Mesothelial cell of epicardium (in vitro differentiated cells): ENCODE measurements at places on chromosomes 16 and 17.

GRCh38 chr16:78705694-78706093, 606.2 kb downstream of the WWOX start:
- no peaks in the 10 kb centered on the region for H3K27me3 ChIP-seq
- no peak overlapping the region for H3K27ac ChIP-seq
- H3K4me1 ChIP-seq: peaks cover 5% of the 10 kb centered on the region
- H3K36me3 ChIP-seq: peaks cover 2% of the 10 kb centered on the region
- no peak for DNase-seq
- H3K4me3 ChIP-seq: no peak overlapping the region

DNA sequence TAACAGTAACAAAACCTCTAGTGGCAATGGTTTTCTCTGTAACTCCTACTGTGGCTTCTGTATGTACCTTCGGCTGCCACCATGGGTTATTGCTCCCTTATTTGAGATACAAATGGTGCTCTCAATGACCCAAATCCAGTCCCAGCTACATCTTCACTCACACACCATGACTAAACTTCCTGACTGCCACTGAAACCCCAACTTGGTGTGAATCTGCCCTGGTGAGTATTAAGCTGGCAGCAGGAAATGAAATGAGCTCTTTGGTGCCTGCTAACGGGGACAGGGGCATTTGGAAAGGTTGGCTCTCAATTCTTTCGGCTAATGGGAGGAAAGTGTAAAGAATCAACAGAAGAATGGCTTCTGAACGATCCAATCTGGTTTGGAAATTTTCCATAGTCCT, 7.5 kb upstream of the SLC35B1 start:
- peaks cover 25% of the 10 kb centered on the region for H3K36me3 ChIP-seq
- H3K27me3 ChIP-seq: no peaks in the 10 kb centered on the region
- H3K4me1 ChIP-seq: no peaks in the 10 kb centered on the region
- DNase-seq: no peak

DNA sequence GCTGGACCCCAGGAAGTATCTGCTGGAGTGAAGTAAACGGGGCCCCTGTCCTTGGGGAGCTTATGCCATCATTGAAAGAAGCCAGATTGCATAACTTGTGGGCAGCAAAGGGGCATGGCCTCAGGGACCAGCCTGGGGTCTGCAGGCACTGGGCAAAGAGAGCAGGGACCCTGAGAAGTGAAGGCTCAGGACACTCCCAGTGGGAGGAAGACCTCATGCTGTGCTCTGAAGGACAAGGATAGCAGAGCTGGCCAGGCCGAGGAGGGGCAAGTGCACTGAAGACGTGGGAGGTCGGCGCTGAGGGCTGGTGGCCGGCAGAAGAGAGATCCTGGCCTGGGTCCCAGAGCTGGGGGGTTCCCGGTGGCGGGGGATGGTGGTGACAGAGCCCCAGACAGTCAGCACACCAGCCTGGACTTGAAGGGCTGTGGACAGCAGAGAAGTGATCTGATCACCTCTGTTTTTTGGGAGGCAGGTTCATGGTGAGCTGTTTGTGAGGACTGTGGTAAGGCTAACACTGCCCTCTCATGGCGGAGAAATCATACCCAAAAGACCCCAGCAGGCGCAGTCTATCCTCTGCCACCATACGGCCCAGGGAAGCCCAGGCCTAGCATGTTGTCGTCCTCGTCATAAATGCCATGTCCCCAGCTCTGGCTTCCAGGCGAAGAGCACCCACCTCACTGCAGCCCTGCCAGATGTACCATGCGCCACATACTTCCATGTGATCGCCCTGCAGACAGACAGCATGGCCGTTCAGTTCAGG, 7.1 kb upstream of the CNP start:
- no peaks in the 10 kb centered on the region for H3K27me3 ChIP-seq
- H3K4me1 ChIP-seq: peaks cover 11% of the 10 kb centered on the region
- DNase-seq: no peak
- peaks cover 1% of the 10 kb centered on the region for H3K36me3 ChIP-seq

DNA sequence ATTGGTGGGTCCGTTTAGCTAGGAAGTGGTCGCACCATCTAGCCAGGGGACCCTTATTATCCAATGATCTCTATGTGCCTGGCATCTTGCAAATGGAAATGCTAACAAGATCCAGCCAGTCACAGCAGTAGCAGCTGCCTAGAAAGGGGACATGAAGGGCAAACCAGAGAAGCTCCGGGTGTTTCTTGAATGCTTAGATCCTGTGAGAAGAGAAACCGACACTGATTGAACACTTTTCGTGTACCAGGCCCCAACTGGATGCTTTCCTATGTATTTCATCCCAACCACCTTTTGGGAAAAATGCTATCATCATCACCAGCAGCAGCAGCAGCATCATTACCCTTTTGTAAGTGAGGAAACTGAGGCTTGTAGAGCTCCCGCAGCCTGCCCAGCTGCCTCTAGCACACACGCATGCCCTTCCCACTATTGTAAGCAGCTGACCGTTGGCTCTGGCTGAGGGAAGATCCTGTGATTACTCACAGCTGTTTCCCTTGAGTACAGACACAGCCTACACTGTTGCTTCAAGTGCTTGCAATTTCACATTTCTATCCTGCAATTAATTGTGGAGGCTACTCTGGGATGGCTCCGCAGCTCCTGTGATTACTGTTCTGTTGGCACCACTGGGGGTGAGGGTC, 180.7 kb upstream of the CACNG5 start:
- no peak for DNase-seq
- no peak overlapping the region for H3K27ac ChIP-seq
- H3K36me3 ChIP-seq: peaks cover 2% of the 10 kb centered on the region
- peaks cover 14% of the 10 kb centered on the region for H3K27me3 ChIP-seq
- H3K4me3 ChIP-seq: no peak overlapping the region

GRCh38 chr16:60304720-60305119, 1570.6 kb upstream of the GOT2 start:
- H3K36me3 ChIP-seq: no peaks in the 10 kb centered on the region
- no peak for DNase-seq
- H3K27ac ChIP-seq: no peak overlapping the region

DNA sequence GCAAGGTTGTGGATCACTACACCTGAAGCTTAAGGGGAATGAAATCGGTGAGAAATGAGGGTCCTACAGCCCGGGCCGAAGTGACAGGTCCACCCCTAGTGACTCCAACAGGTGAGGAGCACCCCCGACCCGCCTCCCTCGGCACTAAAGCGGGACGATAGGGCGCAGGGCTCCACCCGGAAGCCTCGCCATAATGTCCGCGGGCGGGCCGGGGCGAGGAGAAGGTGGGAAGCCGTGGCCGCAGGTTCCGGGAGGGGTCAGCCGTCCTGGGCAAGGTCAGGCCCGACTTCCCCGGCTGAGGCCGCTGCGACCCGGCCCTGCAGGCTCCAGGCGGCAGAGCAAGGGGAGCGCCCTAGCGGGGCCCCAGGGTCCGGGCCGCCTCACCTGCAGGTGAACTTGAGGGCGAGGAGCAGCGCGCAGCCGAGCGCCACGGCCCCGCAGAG, 543 bp downstream of the TXNDC11 start:
- H3K27me3 ChIP-seq: no peaks in the 10 kb centered on the region
- peak overlapping the region; percentile 93 for H3K4me3 ChIP-seq
- H3K36me3 ChIP-seq: no peaks in the 10 kb centered on the region
- peak overlapping the region; percentile 97 for H3K27ac ChIP-seq
